ENCODE measurements at places on chromosomes 11 and 22. TPM values are rescaled to one million over a fixed set of nuclear protein-coding genes. Genes with fewer than 3 reads are reported as not detected.

DNA sequence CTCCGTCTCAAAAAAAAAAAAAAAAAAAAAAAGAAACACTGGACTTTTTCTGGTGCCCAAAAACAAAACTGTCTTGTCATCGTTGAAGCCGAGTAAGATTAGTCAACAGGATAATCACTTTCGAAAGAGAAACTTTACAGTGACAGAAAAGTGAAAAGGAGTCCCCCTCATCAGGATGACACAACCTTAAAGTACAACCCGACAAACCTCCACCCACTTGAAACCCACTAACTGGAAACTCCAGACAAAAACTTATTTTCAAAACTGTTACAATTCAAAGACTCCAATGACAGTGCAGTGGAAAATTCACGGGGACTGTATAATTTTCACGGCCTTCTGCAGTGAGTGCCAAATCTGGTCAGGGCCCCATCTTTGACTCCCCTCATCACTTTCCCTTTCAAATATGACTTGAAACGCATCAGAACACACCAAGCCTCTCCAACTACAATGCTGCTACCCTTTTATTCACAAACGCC, 1.3 kb downstream of the DENND5A start:
- no peak for DNase-seq

DNA sequence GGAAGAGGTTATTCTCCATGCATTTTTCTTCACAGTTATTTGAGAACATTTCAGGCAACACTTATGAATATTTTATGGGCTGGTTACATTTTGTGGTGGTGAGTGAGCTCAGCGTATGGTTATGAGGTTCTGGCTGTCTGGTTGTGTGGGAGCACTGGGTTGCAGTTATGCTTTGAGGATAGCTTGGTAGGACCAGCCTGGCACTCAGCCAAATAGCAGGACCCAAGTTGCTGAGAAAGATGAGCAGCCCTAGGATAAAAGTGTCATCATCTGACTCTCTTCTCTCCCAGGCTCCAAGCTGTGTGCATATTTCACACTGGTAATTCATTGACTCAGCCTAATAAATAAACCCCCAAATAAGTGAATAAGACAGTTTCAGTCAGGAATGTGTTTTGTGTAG, 8.1 kb upstream of the SRSF8 start:
- no peak for DNase-seq

Gene OR8D4
- not detected for total RNA-seq

- DNase-seq, result no peak
Observed at GRCh38 chr11:95486979-95487378, 256.0 kb upstream of the SESN3 start.

DNA sequence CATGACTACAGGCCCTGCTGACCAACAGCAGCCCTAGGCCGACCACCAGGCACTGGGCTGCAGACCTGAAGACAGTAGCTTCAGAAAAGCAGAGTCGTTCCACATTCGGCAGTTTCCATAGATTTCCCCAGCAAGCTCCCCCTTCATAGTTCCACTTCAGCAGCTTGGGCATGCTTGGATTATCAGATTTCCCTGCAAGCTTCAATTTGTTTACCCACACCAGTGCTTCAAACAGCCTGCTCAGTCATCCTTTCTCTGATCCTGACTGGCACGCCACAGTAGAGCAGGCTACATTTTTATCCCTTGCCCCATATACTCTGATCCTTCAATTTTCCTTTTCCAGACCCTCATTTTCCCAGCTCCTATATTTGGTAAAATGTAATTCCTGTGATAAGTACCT, 51.1 kb upstream of the CFAP300 start:
- no peak for DNase-seq

DNA sequence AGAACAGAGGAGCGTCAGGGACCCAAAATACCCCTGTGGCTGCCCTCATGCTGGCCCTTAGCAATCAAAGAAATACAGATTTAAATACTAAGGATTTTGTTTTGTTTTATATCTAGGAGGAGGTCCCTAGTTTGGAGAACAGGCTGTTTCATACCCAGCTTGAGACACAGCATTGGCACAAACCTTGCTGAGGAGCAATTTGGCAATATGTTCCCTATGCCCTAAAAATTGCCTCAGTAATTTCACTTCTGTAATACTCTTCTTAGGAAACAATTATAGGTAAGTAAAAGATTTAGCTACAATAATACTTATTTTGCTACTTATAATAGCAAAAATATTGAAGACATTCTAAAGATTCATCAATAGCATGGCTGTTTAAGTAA, 37.0 kb downstream of the TSKU start:
- DNase-seq, result peak; percentile 26

Gene LRRN4CL
- 2.9 TPM for total RNA-seq

Gene EHF
- 0.08 TPM for total RNA-seq

Gene TRIM49
- not detected for total RNA-seq

- no peak for DNase-seq
Observed at GRCh38 chr11:124667601-124668000, 5.9 kb downstream of the SIAE start.

GRCh38 chr11:27217948-27218420, 145.0 kb downstream of the CCDC34 start:
- no peak for DNase-seq

GRCh38 chr11:74932797-74933196, 16.1 kb downstream of the XRRA1 start:
- DNase-seq, result no peak

DNA sequence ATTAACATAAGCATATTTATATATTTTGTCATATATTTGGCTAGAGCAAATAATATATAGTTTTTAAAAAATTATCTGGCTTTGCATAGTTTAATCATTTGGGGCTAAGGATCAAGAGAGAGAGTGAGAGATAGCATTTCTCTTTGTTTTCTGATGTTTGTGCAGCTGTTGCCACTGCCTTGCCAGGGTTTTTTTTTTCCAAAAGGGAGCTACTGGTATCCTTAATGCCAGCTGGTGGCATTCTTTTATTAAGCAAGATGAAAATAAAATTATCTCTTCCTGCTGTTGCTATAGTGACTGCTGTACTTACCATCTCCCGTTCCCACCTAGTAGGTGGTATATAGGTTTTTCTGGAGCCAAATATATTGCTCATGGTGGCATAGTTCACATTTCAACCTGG, 793.3 kb upstream of the ARHGAP42 start:
- no peak for DNase-seq

Gene DEAF1
- 21.3 TPM for total RNA-seq

DNA sequence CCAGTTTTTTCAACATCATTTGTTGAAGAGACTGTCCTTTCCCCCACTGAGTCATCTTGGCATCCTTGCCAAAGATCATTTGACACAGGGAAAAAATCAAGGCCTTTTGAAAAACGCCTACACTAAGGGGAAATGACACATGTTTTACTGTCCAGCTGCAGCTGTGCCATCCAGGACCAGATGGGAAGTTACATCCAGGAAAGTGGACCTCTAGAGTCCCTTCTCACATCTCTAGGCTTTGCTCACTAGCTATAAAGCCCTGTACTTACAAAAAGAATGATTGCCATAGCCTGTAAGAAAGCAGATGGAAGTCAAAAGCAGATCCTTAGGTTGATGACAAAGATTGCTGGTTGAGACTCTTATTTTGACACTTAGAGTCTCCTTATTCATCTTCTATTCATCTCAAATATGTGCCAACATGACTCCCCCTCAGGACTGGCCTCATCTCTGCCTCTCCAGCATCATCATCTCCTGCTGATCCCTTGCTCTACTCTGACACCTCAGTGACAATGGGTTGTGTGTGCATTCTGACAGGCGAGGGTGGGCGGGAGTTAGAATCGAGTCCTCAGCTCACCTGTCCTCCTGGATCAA, 22.8 kb downstream of the OSBP2 start:
- no peak for DNase-seq

DNA sequence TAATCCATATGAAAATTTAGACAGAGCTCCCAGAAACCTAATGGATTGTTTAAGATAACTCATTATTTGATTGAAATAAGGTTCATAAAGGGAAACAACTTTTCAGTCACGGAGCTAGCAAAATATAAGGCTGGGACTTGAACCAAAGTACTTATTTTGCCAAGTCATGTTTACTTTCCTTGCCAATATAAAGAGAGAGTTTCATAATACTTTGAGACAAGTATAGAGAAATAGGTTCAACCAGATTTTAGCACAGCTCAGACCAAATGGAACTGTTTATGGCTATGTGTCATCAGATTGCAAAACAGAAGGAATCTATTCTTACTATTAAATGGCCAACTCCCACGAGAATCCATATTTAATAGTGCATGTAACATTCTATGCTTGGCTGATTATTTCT, 1517.5 kb upstream of the TENM4 start:
- DNase-seq, result no peak

GRCh38 chr22:26586556-26587325, 3.2 kb downstream of the TPST2 start:
- DNase-seq, result peak; percentile 57

GRCh38 chr11:131758726-131759125, 388.3 kb downstream of the NTM start:
- no peak for DNase-seq

DNA sequence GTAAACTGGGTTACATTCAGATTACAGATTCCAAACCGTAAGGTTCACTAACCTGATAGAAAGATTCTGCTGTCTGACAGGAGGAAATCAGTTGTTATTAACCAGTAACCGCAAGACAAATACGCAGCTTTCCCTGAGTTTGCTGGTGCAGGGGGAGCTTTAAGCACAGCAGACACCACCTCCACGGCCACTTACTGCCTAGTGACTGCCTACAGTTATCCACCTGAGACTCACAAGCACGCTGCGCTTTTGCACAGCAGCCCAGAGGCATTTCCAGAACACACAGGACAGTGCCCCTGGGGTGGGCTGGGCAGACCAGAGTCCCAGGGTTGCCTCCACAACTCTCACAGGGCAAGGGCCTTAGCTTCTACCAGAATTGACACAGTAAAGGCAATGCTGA, 90.9 kb downstream of the CTTN start:
- DNase-seq, result no peak

GRCh38 chr11:44823006-44823405, 96.2 kb downstream of the TSPAN18 start:
- DNase-seq, result no peak

- no peak for DNase-seq
Observed at GRCh38 chr22:26549902-26550497, 37.7 kb upstream of the TFIP11 start.

Gene MISFA
- 6.4 TPM for total RNA-seq

DNA sequence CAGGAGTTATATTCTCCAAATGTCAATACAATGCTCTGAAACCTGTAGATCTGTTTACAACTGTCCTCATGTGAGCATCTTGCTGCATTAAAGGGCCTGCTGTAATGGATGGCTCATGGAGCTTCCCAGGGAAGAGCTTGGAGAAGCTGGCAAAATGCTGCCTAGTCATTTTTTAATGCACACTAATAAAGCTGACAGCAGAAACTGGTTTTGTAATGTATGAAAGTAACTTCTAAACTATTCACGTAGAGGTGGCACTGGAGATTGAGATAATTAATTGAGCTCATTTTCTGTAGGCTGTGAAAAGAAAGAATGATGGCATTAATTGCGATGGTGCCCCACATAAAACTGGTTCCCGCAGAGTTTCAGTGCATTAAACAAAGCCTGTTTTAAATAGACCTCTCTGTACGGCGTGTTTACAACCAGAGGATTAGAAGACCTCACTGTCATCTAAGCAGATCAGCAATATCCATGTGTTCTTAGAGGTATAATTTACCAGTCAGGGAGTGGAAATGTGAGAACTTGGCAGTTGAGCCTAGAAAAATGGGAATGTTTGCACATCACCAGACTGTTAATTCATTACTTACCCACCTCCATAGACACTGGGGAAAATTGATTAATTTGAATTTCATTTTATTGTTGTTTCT, 16.0 kb downstream of the POLA2 start:
- no peak for DNase-seq

Gene NRIP3
- total RNA-seq, result 1.0 TPM

DNA sequence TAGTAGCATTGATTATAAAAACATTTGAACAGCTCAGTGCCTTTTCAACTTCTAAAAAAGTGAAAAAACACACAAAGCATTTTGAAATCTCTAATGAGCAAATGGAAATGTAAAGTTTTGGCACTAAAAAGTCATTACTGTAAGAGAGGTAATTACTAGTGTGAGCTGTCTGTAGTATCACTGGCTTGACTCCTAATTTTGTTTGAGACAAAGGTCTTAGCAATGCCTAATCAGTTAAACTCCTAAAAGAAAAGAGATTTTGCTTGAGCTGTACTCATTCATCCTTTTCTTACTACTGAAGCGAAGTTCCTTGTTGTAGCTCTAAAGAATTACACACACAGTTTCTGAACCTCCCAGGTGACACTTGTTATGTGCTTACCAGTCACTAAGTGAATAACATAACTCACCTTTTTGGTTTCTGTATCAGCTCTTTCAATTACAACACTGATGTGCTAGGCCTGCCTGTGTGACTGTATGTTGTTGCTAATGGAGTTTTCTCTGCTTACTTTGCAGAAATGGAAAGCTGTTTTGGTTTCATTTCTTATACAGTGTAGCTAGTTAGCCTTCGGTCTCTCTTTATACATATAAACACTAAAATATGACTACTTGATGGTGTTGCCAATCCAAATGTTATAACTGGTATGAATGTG, 924.4 kb upstream of the TENM4 start:
- DNase-seq, result no peak

Gene FKBP2
- total RNA-seq, result 57.8 TPM

- DNase-seq, result peak; percentile 84
Observed at GRCh38 chr22:30920407-30920806, 48.2 kb downstream of the MORC2 start.

DNA sequence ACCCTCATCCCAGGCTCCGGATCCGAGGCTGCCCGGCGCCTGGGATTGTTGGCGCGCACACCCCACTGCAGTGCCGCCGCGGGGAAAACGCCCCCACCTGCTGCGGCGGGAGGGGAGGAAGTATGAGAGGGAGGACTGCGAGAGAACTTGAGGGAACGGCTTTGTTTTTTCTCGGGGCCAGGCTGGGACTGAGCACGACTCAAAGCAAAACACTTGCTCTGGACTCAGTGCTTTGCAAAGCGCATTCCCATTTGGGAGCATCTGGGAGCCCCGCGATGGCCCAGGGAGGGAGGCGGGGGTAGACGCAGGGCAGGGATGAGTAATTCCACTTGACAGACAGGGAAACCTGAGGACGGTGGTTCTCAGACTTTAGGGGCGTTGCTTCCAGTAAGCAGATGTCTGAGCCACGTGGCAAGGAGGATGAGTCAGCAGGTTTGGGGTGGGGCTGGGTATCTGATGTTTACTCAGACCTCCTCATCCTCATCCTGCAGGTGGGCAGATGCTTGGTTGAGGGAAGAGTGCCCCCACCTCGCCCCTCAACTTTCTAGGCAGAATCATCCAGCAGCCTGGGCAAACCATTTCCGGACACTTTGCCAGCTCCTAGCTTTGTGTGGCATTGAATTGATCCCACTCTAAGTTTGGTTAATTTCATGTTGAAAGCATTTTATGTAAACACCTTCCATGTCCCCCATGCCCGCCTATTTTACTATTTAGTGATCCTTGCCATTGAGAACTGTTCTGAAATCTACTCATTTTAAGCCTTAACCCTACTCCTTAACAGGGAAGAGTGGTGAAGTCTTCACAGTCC, 1.5 kb downstream of the MIAT start:
- peak; percentile 90 for DNase-seq

GRCh38 chr11:91813263-91813662, 411.4 kb upstream of the FAT3 start:
- DNase-seq, result no peak

- no peak for DNase-seq
Observed at GRCh38 chr11:127233998-127234397, 233.4 kb upstream of the KIRREL3 start.

Measured in cardiac septum (tissue), 1 donor.